ENCODE measurements at places on chromosomes 1 and 21. TPM values are rescaled to one million over a fixed set of nuclear protein-coding genes. Genes with fewer than 3 reads are reported as not detected.

Gene EVA1C
- 14.1 TPM for total RNA-seq

Gene UBE2U
- total RNA-seq = not detected

Gene CFHR1
- not detected for total RNA-seq

Gene TNFRSF25
- total RNA-seq = 6.7 TPM

Gene FGGY
- total RNA-seq = 12.5 TPM

Gene VWA5B1
- not detected for total RNA-seq

Gene S100A7A
- total RNA-seq = not detected

Gene ABCG1
- 186 TPM for total RNA-seq

Gene AXDND1
- 0.17 TPM for total RNA-seq

Gene OR2T11
- total RNA-seq = not detected

Gene SYT14
- not detected for total RNA-seq

Gene PDZK1IP1
- total RNA-seq = not detected

Gene RIMKLA
- under 0.01 TPM for total RNA-seq

Gene OR2T35
- not detected for total RNA-seq

Gene MATN1
- total RNA-seq = not detected

Gene ZFP69
- 1.8 TPM for total RNA-seq

Gene OBSCN
- total RNA-seq = 4.1 TPM

Gene ARHGAP30
- total RNA-seq = not detected

Gene URB2
- 6.5 TPM for total RNA-seq

Gene C8B
- total RNA-seq = not detected

Gene BRINP2
- not detected for total RNA-seq

Gene ST6GALNAC3
- 110 TPM for total RNA-seq

Gene S100B
- total RNA-seq = not detected

Gene SYT2
- not detected for total RNA-seq
